ENCODE measurements at places on chromosomes 5 and 9. TPM values are rescaled to one million over a fixed set of nuclear protein-coding genes. Genes with fewer than 3 reads are reported as not detected.

The DAB2 gene
- 17.6 TPM for total RNA-seq

The SLC23A1 gene
- total RNA-seq = not detected

The GLIPR2 gene
- total RNA-seq = 5.5 TPM

The GFRA3 gene
- not detected for total RNA-seq

The APBA1 gene
- total RNA-seq = 0.41 TPM

The ZNF354B gene
- 7.8 TPM for total RNA-seq

The ZNF608 gene
- 20.8 TPM for total RNA-seq

GRCh38 chr5:138444774-138445546 lies 6.1 kb downstream of the REEP2 start:
- DNase-seq = no peak

DNA sequence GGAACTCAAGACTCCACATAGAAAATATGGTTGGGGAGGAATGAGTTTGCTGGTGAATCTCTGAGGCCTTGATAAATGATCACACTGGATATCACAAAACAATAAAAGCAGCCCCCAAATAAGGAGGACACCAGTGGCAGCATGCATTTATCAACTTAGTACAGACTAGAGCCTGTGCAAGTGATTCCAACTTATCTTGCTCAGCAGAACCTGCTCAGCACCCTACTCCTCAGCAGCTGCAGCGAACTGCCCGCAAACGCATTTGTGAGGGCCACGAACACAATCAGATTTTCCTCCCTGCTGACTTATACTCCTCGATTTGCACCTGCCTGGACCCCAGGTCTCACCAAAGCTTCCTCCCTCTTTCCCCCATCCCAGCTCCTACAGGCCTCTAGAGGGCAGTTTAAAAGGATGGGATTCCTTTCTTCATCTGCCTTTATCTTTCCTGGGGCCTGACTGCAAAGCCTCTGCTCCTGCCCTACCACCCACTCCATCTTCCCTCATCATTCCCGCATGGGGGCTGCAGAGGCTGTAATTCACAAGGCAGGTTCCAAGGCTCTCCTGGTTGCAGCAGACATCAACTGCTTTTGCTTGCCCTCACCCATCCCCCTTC lies 41.2 kb downstream of the ANKS6 start:
- DNase-seq = no peak

GRCh38 chr5:147509710-147510651 lies at the start of gene DPYSL3:
Gene DPYSL3 (minus strand): TSS chr5:147510068. CDS start chr5:147509858, 210 bp downstream.
- peak; percentile 59 for DNase-seq

- DNase-seq = no peak
These were observed 628 bp downstream of the HOMER1 start for GRCh38 chr5:79513308-79513703.

DNA sequence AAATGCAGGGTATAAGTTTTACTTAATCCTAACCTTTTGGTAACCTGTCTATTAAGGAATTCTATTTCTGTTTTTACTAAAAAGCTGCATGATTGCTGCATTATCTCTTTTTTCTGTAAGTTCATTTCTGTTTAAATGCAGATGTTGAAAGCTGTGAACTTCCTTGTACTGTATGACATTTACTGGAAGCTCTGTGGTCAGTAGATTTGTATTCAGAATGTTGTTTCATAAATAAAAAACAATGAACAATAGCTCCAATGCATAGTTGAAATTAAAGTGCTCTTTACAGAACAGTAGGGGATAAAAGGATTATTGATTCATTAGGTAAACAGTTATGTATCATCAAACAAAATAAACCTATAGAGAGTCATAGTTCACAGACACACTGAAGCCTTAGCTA lies 46.5 kb upstream of the FKTN start:
- no peak for DNase-seq

DNA sequence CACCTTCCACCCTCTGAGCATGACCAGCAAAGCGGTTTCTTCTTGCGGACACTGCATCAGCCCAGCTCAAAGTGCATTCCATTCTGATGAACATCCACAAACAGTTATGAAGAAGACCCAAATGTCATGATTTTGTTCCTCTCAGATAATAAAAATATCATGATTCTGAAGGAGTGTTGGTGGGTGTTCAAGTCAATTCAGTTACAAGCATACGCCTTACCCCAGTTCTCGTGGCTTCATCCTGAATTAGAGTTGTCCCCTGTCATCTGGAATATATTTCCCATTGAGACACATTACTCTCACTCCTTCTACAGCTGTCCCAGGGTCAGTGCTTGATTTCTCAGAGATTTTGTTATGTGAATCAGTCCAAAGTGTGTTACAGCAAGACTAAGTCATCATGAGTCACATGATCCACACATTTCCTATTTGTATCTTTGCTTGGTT lies 325.4 kb downstream of the RFX3 start:
- no peak for DNase-seq

DNA sequence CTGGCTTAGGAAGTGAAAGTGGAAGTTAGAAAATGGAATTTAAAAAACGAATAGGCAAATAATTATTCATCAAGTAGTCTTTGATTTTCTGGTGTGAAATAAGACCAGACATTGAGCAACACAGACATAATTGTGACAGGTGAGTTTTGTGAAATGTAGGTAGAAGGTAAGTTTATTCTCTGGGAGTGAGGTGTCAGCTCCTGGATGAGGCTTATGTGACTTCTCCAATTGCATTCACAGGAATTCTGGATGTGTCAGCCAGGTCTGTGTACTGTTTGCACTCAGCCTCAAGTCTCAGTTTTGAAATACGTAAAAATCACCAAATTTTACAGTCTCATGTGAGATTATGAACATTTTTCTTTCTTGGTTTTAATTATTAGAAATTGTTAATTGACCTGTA lies 537.6 kb downstream of the CETN3 start:
- DNase-seq = no peak

- DNase-seq = peak; percentile 98
These were observed 394.4 kb upstream of the ZNF608 start for GRCh38 chr5:125140855-125141254.

DNA sequence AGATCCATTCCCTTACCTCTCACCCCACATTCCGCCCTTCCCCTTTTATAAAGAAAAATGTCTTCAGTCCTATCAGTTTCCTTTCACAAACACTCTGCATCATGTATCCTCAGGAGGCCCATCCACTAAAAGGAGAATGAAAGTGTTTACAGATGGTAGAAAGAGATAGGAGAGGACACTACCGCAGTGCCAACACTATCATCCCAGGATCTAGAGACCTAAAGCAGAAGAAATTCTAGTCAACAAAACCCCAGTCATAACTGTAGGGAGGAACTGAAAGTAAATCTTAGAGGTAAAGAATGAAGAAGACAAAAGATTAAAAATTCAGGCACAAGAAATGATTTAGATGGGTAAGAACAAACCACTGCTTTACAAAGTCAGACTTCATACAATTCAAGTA lies 114.1 kb downstream of the MLLT3 start:
- no peak for DNase-seq

DNA sequence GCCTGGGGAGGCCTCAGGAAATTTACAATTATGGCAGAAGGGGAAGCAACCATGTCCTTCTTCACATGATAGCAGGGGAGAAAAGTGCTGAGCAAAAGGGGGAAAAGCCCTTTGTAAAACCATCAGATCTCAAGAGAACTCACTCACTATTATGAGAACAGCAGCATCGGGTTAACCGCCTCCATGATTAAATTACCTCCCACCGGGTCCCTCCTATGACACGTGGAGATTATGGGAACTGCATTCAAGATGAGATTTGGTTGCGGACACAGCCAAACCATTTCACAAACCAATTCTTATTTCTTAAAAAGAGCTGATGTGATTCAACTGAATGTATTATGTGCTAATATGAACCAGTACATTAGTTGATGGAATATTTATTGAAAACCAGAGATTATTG lies 63.9 kb downstream of the PARP8 start:
- no peak for DNase-seq

DNA sequence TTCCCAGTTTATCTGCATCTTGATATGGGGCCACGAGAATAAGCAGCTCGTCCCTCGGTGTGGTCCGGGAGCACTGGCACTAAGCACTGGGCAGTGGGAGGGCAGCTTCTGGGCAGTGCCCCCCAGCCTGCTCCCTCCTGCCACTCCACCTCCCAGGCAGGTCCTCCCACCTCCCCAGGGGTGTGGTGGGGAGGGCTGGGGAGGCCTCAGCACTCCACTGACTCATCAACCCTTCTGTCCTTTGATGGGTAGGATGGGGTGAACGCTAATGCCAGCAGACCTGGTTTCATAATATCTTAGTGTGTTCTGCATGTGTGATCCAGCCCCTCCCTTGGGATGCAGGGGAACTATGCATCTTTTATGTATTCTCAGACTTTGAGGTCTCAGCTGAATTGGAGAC lies 62.2 kb upstream of the GNE start:
- DNase-seq = no peak

- DNase-seq = peak; percentile 95
These were observed 146.2 kb downstream of the GOLPH3 start for GRCh38 chr5:32027717-32028458.

DNA sequence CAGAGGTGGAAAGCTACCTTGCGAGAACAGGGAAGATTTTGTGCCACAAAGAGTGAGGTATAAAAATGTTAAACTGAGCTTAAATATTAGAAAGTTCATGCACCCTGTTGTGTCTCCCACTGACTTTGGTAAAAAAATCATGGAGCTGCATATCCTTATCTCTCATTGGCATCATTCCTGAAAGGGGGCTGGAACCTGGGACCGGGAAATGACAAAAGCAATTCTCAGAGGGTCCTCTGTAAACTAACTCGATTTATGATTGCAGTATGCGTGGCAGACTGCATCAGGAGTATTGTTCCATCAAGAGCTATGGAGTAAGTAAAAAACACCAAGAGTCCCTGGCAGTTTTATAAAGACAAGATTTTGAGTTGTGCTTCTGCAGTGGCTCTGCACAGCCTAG lies 148.8 kb downstream of the DCP2 start:
- DNase-seq = no peak

All from H4 (cell line).